Fibroblast of the aortic adventitia (primary cell): ENCODE measurements at places on chromosomes 6 and 20. TPM values are rescaled to one million over a fixed set of nuclear protein-coding genes. Genes with fewer than 3 reads are reported as not detected.

Gene BHLHE23
- not detected in 2 replicates for total RNA-seq

DNA sequence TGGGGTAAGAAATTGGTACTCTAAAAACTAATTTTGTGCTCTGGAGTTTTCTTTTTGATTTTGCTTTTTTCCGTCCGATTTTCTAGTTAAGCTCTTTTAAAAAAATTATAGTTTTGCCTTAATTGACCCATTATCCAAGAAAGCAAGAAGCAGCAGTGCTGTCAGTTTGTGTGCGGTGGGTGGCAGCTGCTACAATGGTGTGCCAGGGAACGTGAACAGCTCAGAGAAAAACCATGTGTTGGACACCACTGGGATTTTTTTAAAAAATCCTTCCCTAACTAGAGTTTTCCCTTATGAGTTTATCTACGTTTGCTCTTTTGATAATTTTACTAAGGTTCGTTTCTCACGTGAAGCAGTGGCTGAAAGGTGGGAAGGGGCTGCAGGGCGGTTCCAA is 8.0 kb downstream of the MAP3K5 start:
- DNase-seq = no peak

GRCh38 chr6:168789699-168790098 is 348.7 kb downstream of the SMOC2 start:
- no peak for DNase-seq

DNA sequence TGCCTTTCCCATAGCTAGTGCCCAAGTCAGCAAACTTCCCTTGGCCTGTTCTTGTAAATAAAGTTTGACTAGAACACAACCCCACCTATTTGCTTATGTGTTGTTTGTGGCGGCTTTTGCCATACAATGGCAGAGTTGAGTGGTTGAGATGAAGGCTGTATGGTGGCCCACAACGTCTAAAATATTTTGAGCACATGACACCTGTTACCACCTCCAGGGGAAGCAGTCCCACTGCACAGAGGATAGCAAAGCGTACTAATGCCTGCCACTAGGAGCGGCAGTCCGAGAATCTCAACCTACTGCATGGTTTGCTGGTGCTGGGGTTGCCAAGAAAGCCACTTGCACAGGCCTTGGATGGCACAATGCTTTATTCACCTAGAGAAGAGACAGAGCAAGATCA is 58.6 kb downstream of the TGM2 start:
- DNase-seq = no peak

Gene ANKEF1
- 0.65 and 1.8 TPM in 2 replicates for total RNA-seq

Gene RGS17
- 7.8 and 38.1 TPM in 2 replicates for total RNA-seq

GRCh38 chr20:57505979-57506378 is 19.0 kb downstream of the CTCFL start:
- DNase-seq = no peak

- no peak for DNase-seq
Measured at GRCh38 chr6:88626460-88626859, 337.0 kb downstream of the RNGTT start.
